ENCODE measurements at places on chromosomes 7 and 10.

DNA sequence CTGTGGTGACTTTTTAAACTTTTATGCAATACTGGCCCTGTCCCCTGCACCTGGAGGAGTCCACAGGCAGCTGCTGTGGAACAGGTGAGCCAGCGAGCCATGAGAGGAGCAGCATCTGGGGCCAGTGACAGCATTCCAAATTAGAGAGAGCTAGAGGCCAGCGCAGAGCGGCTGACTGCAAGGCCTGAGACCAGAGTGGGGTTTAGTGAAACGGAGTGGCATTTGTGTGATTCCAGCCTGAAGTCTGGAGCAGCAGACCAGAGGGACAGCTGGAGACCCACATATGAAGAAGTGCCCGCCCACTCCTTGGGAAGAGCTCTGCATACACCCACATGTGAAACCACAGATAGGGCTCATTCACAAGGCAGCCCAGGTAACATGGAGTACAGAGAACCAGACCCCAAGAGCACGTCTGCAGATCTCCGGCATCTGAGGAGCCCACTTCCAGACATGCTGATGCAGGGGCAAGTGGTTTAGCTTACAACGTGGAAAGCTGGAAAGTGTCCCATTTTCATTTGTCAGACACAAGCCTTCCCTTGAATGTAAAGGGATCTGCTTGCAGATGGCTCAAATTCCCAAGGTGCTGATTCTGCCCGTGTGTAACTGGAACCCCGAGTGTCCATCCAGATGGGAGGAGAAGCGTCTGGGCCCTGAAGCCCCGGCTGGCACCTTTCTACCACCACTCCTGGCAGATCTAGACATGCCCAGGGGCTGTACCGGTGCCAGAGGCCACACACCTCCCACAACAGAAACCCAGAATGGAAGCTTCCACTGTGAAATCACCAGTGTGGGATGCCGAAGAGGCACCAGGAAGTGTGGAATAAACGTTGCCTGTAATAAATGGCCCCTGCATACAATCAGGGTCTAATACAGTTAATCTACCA, 256.0 kb upstream of the TCERG1L start:
- no peak for DNase-seq

DNA sequence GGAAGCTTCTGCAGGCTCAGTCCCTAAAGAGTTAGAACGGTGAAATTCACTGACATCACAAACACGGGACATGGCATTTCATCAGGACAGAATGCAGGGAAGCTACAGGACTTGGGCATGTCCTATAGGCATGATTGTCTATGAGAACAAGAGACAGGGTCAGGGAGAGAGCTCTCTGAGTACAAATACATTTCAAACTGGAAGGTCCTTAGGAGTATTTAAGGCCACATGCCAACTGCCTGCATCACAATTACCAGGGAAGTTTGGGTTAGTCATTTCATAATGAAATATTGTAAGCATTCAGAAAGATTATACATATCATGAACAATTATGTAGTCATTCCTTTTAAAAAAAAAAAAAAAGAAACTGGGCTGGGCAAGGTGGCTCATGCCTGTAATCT, 71.3 kb downstream of the CREB3L2 start:
- DNase-seq, result no peak

DNA sequence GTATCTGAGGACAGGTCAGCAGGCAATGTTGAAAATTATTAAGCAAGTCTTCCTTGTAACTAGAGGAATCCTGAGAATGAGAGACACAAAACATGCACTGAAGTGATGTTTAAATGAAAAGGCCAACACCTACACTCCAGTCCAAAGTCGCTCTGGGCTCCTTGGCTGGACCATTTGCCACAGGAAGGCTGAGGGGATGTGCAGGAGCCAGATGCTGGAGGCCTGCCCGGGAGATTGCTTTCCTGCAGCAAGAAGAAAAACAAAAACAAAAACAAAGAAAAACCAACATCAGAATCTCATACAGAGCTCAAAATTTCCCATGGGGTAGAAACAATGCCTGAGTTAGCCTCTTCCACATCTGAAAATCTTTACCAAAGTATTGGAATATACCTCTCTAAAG, 157.0 kb downstream of the DGKI start:
- no peak for DNase-seq

DNA sequence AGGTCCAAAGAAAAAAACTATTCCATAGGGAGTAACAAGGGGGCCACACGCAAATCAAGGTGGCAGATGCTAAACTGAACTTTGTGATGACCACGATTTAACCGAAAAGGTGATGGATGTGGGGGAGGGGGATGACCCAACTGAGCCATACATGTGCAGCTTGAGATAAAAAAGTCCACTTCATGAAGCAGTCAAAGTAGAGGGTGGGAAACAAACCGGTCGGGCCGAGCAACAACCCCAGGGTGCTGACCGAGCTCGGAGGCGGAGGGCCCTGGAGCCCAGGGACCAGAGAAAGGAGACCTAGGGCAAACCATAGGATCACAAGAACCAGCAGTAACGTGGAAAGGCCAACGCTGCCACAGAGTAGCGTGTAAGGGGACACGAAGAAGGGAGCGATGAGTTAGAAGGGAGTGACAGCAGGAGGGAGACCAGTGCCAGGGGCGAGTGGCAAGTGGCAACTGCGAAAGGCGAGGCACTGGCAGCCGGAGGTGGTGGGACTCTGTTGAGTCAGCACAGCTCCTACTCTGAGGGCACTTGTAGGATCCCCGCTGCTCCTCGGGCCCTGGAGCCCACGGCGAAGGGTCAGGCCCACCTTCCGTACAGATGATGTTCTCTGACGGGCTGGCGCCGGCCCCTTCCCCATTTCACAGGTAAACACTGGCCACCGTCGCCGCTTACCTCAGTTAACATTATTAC, 540 bp downstream of the SNX13 start:
- DNase-seq, result peak; percentile 44
